NCI-H226 (cell line): ENCODE measurements at places on chromosomes 4 and X.
A peak's percentile ranks its signal among the peaks of the same experiment; 100 is the strongest.

DNA sequence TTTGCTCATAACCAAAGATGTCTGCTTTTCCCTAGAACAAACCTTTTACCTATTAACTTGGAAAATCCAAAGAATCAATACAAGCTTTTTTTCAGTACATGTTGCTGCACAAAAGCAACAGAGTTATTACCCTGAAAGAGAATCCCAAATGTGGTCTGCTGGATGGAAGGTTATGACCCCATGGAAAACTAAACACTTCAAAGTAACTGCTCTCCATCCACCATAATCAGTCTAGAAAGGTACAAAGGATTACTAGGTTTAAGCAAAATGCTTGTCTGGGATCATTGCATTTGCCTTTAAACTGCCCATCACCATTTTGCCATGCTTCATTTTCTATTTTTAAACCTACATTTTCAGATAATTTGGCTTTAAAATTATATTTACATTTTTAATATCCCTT, 11.7 kb downstream of the MMRN1 start:
- no peak for DNase-seq

DNA sequence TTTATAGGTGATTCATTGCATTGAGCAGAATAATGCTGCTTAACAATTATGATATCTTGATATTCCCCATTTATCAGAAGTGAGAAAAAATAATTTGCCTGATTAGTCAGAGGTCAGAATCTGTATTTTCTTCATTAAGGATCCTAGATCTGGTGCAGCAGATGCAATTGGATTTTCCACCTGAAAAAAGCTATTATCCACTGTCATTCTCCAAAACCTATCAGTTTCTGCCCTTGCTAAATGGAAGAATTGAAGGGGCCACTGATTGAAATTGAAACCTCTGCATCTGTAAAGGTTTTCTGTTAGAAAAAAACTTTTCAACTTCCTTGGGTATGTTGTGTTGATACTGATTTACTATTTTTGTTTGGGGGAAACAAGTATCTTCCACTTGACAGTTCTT, 636.0 kb upstream of the NDST4 start:
- DNase-seq = no peak

- no peak for DNase-seq
Observed at GRCh38 chrX:70201732-70202131, 24.4 kb downstream of the DGAT2L6 start.

DNA sequence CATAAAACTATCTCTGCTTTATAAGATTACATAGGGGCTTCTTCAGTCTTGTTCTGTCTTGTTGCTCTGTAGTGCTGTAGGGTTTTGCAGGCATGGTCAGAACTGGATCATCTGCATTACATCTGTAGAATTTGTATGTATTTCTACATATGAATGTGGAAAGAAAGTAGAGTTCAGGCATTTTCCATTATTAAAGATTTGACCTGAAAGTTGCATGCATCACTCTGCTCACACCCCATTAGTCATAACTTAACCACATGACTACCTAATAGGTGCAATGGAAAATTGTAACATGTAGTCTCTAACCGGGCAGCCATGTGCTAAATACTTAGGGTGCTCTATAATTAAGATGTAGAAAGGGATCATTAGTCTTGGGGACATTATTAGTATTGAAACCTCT, 45.7 kb upstream of the AGA start:
- no peak for DNase-seq

DNA sequence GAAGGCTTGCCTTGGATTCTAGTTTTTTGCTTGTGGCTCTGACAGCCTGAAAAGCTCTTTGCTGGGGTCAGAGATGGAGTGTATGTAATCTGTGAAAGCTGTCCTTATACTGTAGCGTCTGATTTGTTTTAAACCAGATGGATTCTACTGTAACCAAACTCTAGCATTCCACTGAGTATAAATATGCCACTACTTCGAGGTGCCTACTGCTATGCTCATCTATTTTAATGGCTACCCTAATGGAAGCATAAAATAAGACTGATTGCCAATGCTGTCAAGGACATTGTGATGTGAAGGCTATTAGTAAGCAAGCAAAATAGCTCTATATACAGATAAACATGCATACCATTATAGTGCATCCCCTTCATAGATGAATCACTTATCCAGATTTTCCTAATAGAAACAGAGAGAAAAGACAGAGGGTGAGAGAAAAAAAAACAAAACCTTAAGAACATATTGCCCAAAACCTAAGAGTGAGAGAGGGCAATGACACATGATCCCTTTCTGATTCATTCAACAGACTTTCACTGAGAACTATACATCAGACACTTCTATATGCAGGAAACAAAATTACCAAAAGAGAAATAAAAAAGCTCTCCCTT, 1025.8 kb upstream of the LCORL start:
- no peak for DNase-seq

- peak; percentile 97 for DNase-seq
Observed at GRCh38 chr4:15893962-15894361, 44.6 kb downstream of the FGFBP1 start.

GRCh38 chr4:10089346-10089745, 27.3 kb downstream of the WDR1 start:
- no peak for DNase-seq

DNA sequence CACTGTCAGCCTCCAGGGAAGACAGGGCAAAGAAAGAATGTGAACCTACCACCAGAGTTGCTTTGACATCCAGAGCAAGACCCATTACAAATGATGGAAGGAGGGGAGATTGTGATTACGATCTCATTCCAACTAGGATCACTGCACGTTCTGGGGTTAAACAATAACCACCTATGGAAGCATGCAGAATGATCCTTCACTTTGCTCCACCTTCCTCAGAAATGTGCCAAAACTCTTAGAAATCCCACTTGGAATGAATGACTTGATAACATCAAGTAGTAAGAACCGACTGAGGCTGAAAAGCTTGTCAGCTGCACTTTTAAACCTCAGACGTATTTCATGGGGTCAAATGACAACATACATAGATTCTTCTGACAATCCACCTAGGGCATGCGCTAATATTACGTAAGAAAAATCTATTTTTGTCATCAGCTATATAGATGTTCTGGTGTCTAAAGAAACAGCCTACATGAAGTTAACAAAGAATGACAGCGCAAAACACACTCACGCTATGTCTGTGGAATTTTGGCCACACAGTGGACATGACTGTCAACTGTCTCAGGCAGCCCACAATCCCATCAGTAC, 3.5 kb upstream of the STS start:
- no peak for DNase-seq

GRCh38 chr4:17433827-17434226, 78.1 kb downstream of the QDPR start:
- no peak for DNase-seq

GRCh38 chr4:146640021-146640464, 1.4 kb downstream of the POU4F2 start:
- DNase-seq = no peak

DNA sequence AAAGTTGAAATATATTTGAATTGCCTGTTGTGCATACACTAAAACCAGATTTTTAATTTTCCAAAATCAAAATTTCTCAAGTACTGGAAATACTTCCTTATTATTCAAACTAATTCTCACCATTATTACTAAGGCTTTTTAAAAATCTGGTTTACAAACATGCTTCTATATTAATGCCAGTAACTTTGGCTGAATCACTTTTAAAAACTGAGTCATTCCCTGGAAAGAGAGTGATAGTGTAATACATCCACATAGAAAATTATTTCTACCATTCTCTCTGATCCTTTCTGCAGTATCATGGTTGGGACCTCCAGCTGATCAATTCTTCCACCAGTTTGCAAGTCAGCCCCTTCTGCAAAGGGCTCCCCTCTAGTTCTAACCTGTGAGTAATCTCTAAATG, 165.3 kb upstream of the FAM241A start:
- no peak for DNase-seq

- DNase-seq = peak; percentile 37
Observed at GRCh38 chr4:85826060-85826678, 351.2 kb downstream of the ARHGAP24 start.

- peak; percentile 69 for DNase-seq
Observed at GRCh38 chr4:144591401-144591800, 54.6 kb upstream of the HHIP start.

DNA sequence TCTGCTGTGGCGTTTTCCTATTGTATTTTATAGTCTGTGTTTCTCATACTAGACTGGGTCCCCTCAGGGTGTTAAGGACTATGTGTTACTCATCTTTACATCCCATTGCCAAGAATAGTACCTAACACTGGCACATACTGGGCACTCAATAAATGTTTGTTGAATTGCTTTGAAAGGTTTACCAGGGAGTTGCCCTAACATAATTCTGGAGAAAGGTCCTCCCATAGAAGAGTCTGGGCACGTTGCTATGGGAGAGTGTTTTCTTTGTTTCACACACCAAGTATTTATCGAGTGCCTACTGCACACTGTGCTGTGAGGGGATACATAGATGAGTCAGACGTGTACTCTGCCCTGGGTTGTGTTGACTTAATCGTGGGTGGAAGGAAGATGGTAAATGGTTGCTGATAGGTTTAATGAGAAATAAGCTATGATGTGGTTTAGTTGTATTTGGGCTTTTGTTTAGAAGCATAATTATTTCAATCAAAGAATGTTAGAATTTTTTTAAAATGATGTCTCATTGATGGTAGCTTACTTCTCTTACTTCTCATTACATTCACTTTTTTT, 42.9 kb downstream of the AFF1 start:
- DNase-seq = peak; percentile 86

DNA sequence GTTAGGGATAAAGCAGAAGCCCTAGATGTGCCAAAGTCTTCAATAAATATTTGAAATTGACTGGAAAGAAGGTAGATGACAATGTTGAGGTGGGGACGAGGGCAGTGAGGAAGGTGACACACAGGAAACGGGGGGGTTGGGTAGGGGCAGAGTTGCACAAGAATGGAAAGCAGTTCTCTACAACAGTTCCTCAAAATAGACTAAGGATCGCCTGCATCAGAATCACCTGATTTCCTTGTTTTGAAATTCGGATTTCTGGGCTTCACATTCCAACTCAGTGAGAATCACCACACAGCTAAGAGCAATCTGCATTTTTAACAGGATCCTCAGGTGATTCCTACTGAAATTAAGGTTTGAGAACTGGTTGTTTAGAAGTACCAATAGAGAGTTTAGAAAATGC, 70.6 kb downstream of the ARFIP1 start:
- peak; percentile 43 for DNase-seq

GRCh38 chr4:139170932-139171331, 6.1 kb downstream of the ELF2 start:
- no peak for DNase-seq

DNA sequence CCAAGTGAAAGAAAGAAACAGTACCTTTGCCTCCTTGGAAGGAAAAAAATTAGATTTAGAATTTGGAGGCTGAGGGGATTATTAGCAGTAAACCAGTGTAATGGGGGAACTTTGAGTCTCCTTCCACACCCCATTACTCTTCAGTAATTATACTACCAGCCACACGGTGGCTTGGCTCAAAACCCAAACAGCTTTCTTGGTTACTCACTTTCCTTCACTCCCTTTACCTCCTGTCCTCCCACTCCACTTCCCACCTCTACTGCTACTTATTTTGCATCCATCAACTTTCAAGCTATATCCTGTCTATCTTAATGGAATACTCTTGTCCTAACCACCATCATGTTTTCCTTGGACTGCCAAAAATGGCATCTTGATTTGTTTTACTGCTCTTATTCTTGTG, 310.6 kb upstream of the AADAT start:
- DNase-seq = no peak

GRCh38 chrX:17370191-17370590, 4.8 kb upstream of the NHS start:
- no peak for DNase-seq

DNA sequence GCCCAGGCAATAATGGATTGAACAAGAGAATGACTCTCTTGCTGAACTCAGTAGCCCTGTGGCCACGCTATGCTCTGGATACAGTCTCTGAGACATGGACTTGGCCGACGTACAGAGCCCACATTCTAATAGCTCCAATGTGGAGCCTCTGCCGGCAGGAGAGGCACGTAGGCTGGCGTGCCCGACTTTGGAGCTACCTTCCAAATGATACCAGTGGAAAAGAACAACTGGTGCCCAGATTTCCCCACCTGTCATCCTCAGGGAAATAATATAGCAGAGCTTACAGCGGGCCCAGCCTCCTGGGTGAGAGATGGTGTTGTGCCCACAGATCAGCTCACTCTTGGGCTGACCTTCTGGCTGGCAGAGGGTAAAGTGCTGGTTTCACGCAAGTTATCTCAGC, 10.6 kb downstream of the NDP start:
- no peak for DNase-seq

GRCh38 chr4:77617203-77617602, 11.6 kb downstream of the CXCL13 start:
- no peak for DNase-seq

DNA sequence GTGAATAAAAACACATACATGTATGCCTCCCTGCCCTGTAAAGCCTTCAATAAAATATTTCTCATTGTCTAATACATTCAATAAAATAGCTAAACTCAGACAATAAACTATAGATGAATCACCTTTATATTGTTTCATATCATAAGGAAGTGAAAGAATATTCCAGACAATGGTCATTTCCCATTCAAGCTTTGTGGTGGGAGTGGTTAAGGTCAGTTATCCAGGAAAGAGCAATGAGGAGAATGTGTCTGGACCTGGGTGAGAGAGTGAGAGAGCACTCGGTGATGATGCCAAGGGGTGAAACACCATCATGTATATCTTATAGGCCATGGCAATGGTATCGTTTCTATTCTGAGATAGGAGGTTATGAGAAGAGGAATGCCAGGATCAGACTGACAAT, 197.8 kb downstream of the PDHA2 start:
- DNase-seq = no peak

DNA sequence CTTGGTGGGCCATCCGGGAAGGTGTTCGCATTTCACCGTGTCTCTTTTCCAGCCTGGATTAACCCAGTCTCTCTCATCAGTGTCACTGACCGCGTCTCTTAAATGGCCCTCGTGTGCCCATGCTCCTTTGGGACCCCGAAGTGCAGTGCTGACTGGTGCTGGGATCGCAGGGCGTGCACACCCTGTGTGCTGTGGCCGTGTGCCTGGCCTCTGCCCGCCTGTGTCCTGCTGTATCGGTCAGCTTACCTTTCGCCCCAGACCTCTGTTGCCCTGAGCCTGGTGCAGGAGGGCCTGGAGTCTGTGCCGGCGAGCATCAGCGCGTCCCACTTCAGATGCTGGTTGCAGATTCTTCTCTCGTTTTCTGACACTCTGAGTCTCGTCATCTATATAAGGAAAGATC, 68.3 kb upstream of the HGFAC start:
- DNase-seq = no peak
